H9 (cell line): ENCODE measurements at places on chromosomes 5 and 9. TPM values are rescaled to one million over a fixed set of nuclear protein-coding genes. Genes with fewer than 3 reads are reported as not detected.
A peak's percentile ranks its signal among the peaks of the same experiment; 100 is the strongest.

Gene GAPT
- total RNA-seq, result not detected in 2 replicates

Gene TEX48
- total RNA-seq, result not detected in 2 replicates

- H3K4me3 ChIP-seq, result no peak overlapping the region
- no peaks in the 10 kb centered on the region for H3K36me3 ChIP-seq
- H3K27me3 ChIP-seq, result no peaks in the 10 kb centered on the region
- DNase-seq, result no peak
Observed at GRCh38 chr5:14777187-14777586, 94.4 kb downstream of the ANKH start.

DNA sequence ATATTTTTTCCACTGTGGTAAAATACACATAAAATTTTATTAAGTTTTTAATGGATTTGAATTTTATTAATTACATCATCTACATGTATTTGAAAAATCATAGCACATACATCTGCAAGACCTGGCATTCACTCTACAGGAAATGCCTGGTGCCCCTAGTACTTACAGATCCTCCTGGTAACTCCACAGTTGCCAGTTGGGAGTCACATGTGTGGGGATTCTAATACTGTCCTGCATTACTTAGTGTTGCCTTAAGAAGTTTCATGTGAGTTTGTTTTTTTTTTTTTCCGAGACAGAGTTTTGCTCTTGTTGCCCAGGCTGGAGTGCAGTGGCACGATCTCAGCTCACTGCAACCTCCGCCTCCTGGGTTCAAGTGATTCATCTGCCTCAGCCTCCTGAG, 18.1 kb downstream of the KDM3B start:
- H3K4me1 ChIP-seq, result no peaks in the 10 kb centered on the region
- no peaks in the 10 kb centered on the region for H3K27me3 ChIP-seq
- no peak overlapping the region for H3K4me3 ChIP-seq
- H3K27ac ChIP-seq, result no peak overlapping the region

GRCh38 chr5:129996896-129997295, 92.6 kb downstream of the CHSY3 start:
- no peak overlapping the region for H3K27ac ChIP-seq
- no peak overlapping the region for H3K4me3 ChIP-seq
- H3K4me1 ChIP-seq, result no peaks in the 10 kb centered on the region
- DNase-seq, result no peak
- no peaks in the 10 kb centered on the region for H3K36me3 ChIP-seq

DNA sequence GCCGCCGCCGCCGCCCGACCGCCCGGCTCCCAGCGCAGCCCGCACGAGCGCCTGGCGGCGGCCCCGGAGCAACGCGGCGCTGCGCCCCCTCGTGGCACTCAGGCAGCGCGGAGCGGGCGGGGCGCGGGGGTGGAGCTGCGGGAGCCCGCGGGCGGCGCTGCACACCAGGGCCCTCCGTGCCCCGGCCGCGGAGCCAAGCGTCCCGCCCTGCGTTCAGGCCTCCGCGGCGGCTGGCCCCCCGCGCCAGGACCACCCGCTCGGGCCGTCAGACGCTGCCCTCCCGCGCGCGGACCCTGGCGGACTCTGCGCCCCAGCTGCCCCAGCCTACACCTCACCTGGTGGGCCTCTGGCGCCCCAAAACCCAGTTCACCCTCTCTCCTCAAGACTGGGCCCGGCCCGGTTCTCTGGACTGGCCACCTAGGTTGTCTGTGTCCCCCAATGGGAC, at the start of gene RASGEF1C:
Gene RASGEF1C, minus strand, starts transcription at position 75 of the 445 bp plus-strand sequence. CDS start 71,159 bp downstream, outside the sequence.
- peak within 1 kb of the TSS; percentile 79 for H3K4me3 ChIP-seq
- peaks cover 7% of the 10 kb centered on the region; the same call in 1 of the 2 replicates for H3K27me3 ChIP-seq
- no peaks in the 10 kb centered on the region for H3K36me3 ChIP-seq
- no peak within 1 kb of the TSS for H3K27ac ChIP-seq
- H3K4me1 ChIP-seq, result no peaks in the 10 kb centered on the region

- H3K27me3 ChIP-seq, result no peaks in the 10 kb centered on the region
- peak overlapping the region; percentile 75 for H3K4me3 ChIP-seq
- H3K4me1 ChIP-seq, result 0 out of 2 replicates have a peak, but pooled peaks cover 3% of the 10 kb centered on the region
- no peak overlapping the region for H3K27ac ChIP-seq
- peaks cover 2% of the 10 kb centered on the region; the same call in 1 of the 3 replicates for H3K36me3 ChIP-seq
Observed at GRCh38 chr5:178356431-178356872, 123.8 kb upstream of the PHYKPL start.
